ENCODE measurements at places on chromosomes 5 and 9.

DNA sequence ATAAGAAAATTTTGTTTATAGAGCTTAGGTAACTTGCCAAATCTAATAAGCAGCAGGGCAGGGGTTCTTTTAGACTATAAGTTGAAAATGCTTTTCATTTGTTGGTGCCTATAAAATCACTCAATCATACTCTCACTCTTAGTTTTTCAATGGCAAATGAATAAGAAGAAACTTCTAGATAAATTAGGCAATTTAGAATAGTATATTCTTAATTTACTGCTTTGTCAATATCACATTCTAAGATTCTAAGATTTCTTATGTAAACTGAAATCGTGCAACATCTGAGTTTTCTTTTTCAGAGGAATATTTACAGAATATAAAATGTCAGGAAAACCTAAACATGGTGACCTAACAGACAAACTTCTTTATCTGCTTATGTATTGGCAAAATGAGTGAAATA lies 849.0 kb downstream of the DTWD2 start:
- no peak for DNase-seq

GRCh38 chr9:124761710-124762109 lies 9.4 kb downstream of the NR6A1 start:
- DNase-seq: no peak

- no peak for DNase-seq
Observed at GRCh38 chr5:180160215-180160614, 48.8 kb downstream of the RASGEF1C start.

- DNase-seq: no peak
Observed at GRCh38 chr9:6876195-6876894, 118.6 kb downstream of the KDM4C start.

DNA sequence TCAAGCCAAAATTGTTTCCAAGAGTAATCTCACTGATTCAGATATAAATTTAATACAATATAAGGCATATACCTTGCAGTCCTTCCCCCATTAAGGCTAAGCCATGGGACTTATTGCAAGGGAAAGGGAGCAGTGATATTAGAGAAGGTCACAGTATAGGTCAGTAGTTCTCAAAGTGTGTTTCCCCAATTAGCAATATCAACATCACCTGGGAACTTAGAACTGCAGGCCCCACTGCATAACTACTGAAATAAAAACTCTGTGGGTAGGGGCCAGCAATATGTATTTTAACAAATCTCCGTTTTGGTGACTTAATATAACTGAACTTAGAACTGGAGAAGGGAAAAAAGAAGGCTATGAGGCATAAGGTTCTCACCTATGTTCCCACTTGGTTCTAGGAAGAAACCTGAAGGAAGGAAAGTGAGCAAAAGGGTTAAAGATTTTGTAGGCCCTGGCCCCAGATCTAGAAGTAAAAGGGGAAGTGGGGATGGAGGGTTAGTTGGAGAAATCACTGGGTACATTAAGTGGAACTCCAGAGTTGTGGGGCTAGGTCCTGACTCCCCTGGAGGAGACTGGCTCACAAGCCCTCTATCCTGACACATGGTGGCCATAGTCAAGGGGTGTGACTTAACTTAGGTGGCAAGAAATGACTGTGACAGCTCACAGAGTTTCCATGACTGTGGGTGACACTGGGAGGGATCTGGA lies 40.7 kb downstream of the WDR36 start:
- no peak for DNase-seq

GRCh38 chr9:131994364-131995125 lies 85.1 kb downstream of the MED27 start:
- no peak for DNase-seq

- DNase-seq: no peak
Observed at GRCh38 chr5:100188339-100188738, 346.8 kb upstream of the FAM174A start.

DNA sequence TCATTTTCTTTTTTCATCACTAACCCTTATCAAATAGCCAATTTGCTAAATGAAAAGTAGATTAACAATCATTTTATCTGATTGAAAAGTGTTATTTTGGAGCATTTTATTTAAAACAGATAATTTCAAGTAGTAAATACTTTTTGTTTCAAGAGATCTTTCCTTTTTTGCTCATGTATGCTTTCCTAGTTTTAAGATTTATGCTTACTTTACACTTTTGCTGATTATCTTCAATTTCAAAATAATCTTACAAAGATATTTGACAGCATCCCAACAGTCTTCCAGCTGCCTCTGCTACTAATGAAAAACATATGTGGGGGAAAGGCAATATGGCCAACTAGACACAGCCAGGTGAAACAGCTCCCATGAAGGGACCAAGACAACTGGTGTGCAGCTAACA lies 1027.3 kb upstream of the CDH9 start:
- DNase-seq: no peak

- DNase-seq: peak; percentile 78
Observed at GRCh38 chr5:1536322-1536845, 12.6 kb upstream of the LPCAT1 start.

- DNase-seq: no peak
Observed at GRCh38 chr5:140169410-140169809, 5.6 kb upstream of the CYSTM1 start.

- no peak for DNase-seq
Observed at GRCh38 chr9:77912895-77913693, 118.5 kb downstream of the GNAQ start.

GRCh38 chr5:77947041-77947428 lies 170.9 kb upstream of the TBCA start:
- no peak for DNase-seq

DNA sequence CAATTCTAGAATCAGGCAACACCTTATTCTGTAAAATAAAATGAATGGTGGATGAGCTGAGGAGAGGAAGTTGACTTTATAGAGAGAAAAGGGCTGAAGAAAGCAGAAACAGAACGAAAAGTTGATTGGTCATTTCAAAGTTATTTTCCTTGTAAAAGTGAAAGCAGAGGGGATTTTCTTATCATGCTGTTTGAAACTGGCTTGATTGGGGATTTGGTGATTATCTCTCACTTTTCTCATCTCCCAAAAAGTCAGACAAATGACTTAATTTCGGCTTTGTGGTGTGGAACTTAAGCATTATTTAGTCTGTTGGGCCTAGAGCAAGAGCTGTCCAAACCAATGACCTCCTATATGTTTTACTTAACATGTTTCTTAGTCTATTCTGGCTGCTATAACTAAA lies 60.5 kb upstream of the ITGA2 start:
- no peak for DNase-seq

DNA sequence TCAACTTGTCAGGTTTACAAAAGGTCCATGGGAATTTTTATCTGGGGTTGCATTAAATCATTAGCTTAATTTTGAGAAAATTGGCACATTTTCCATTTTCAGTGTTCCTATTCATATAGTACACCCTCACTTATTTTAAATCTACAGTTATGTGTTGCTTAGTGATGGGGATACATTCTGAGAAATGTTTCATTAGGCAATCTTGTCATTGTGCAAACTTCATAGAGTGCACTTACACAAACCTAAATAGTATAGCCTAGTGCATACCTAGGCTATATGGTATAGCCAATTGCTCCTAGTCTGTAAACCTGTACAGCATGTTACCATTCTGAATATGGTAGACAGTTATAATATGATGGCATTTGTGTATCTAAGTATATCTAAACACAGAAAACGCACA lies 19.8 kb upstream of the FAM151B start:
- no peak for DNase-seq

DNA sequence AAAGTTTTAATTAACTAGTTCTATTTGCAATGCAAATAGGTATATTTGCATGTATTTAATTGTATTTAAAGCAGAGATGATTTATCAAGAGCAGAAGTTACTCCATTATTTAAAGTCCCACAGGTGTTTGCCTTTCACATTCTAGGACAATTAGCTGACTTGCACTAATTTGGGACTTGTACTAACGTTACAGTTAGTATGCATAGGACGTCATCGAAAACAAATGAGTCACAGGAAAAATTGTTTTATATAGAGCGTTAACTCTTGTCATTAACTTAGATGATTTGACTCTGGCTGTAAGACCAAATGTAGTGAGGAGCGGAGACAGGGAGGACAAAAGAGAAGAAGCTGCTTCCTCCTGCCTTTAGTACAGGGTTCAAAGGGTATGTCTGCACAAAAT lies 126.1 kb upstream of the IFNE start:
- no peak for DNase-seq

DNA sequence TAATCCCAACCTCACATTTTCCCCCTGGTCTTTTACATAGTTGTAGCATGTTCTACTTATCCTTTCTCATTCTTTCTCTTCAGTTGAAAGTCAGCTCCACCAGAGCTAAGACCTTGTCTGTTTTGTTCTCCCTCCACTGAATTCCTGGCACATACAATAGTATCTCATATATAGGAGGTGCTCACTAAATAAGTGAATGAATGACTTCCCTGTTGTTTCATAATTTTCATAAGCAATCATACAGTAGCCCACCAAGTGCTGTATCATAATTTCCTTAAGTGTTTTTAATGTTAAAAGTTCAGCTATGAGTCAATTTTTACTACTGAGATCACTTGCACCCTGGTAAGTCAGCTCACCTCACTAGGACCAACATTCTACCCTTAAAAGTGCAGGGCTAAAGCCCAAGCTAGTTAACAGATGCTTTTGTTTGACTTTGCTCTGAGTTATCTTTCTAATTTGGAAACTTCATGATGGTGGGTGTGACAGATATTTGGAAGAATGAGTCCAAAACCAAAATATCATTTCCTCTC lies 27.6 kb downstream of the TMEM245 start:
- DNase-seq: no peak

GRCh38 chr5:89983216-89983615 lies 426.3 kb downstream of the CETN3 start:
- no peak for DNase-seq

DNA sequence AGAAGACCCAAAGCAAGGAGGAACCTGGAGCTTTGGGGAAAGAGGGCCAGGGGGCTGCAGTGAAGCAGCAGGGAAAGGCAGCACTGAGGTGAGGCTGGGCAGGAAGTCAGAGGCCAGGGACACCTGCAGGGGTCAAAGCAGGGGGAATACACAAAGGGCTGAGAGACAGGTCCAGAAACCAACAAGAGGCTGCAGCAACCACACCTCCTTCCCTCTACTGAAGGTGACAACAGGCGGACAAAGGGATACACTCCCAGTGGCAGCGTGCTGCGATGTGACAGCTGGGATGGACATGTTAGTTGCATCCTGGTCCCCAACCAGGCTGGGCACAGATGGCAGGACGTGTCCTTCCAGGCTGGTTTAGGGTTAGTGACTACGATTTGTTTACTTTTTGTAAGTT lies 12.6 kb downstream of the CFAP77 start:
- DNase-seq: no peak

- DNase-seq: peak; percentile 91
Observed at GRCh38 chr5:16616536-16617273, at the start of gene RETREG1. Gene RETREG1 (minus strand): TSS chr5:16616997. CDS start chr5:16616971, 26 bp downstream.

GRCh38 chr5:160363211-160363610 lies 7.2 kb downstream of the C1QTNF2 start:
- no peak for DNase-seq

DNA sequence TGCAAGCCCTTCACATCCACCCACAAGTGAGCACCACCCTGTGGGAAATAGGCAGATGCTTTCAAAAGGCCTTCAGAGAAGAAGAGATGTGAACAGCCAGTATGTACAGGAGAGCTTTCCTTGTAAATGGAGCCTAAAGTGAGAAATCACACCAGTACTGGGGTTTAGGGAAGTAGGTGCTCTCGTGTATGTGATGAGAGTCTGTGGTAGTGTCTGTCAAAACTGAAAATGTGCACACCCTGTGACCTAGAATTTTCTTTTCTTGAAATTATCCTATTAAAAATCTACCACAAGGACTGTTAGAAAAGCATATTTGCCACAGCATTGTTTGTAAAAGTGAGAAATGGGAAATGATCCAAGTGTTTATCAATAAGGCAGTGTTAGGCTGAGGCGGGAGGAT lies 16.6 kb downstream of the OTULINL start:
- no peak for DNase-seq

DNA sequence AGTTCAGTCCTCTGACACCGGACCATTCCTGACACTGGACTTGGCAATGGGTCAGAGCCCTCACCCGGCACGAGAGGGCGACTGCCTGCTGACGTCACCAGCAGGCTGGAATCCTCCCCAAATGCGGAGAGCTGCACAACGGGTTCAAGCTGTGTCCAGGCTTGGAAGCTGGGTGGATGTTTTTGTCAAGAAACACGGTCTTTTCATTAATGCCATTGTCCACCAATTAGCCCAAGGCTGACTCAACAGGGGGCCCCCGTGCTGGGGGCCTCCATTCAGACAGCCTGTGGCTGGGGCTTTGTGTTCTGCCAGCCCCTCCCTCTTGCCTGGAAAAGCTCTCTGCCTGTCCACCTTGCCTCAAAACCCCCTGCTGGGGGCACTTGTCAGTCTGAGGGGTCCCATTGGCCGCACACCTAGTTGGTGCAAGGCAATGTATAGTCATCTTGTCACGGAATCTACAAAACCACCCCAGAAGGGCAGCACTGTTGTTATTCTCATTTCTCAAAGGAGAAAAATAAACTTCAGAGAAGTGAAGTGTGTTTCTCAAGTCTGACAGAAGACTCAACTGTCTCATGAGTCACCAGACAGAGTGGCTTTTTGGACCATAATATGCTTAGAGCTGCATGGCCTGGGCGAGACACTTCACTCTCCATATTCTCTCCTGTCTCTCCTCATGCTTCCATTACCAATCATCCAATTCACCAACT lies 24.6 kb downstream of the NDUFA8 start:
- no peak for DNase-seq

GRCh38 chr5:59496524-59497134 lies 396.9 kb downstream of the PDE4D start:
- DNase-seq: no peak

DNA sequence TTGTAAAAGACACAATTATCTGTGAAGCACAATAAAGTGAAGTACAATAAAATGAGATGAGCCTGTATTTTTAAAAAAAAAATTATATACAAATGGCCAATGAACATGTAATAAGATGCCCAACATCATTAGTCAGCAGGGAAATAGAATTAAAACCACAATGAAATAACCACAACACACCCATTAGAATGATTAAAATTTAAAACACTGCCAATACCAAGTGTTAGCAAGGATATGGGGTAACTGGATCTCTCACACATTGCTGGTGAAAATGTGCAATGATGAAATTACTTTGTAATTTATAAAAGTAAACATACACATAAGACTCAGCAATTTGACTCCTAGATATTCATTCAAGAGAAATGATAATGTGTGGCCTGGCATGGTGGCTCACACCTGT lies 62.8 kb downstream of the SHOC1 start:
- DNase-seq: no peak

GRCh38 chr9:105993116-105993854 lies 298.9 kb downstream of the TMEM38B start:
- DNase-seq: no peak

DNA sequence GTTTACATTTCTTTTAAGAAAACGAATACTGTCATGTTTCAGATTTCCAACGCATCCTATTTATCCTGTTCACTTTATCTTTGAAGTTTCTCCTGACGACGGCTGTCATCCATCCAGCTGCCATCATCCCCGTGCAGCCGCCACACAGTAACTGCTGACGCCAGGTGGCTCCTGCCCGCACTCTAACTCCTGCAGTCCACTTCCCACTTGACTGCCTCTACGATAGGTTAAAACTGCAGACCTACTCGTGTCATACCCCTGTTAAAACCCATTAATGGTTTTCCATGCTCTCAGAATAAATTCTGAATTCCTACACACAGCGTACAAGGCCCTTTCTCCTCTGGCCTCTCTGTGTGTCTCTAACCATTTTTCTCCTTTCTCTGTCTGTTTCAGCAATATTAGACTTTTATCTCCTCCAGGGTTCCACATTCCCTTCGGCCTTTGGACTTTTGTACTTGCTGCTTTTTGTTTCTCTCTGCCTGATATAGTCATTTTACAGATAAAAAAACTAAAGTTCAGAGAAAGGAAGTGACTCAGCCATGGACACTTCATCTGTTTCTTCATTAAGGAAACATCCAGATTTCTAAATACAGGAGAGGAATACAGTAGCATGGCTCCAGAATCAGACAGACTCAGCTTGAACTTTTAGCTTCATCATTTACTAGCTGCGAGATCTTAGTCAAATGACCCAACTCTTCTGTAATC lies 84.9 kb downstream of the ADAMTS12 start:
- DNase-seq: no peak
